ENCODE measurements at places on chromosomes 2 and 18.

- DNase-seq: no peak
Measured at GRCh38 chr2:170862286-170862902, 45.7 kb downstream of the GAD1 start.

- DNase-seq: no peak
Measured at GRCh38 chr18:24736662-24737330, 276.4 kb downstream of the HRH4 start.

DNA sequence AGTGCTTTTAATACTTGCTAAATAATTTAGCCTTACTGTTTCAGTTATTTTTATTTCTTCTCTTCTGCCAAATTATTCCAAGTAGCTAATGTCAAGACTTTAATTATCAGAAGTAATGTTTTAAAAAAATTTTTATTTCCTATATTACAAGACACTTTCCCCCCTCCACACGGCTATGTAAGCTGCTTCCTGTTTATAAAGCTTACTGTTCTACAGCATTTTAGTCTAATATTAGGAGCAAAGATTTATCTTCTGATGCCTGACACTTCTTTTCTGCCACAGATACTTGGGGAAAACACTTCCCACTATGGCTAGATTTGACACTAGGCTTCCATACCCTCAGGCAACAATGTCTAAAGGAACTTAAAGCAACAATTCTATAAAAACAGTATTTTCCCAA, 62.3 kb downstream of the ROCK1 start:
- DNase-seq: no peak

DNA sequence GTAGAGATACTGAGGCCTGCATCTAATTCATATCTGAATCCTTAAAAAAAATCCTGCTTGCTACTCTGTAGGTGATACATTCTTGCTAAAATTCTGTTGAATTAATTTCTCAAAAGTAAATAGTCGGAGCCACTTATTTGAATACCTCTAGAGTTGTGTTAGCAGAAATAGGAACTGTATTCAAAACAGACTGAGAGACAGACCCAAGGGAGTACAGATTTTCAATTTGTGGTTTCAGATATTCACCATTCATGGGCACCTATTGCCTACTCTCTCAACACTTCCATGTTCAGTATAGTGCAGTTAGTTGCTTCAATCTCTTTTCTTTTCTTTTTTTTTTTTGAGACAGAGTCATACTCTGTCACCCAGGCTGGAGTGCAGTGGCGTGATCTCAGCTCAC, 46.6 kb upstream of the CTLA4 start:
- no peak for DNase-seq

GRCh38 chr2:137940154-137940553, 24.1 kb upstream of the HNMT start:
- no peak for DNase-seq

All from suprapubic skin (tissue), 4 donors.